WERI-Rb-1 (cell line): ENCODE measurements at places on chromosomes 3 and 15.

GRCh38 chr15:90358124-90359033 lies 6.3 kb downstream of the ZNF774 start:
- DNase-seq: no peak

- DNase-seq: no peak
Measured at GRCh38 chr3:150081084-150081483, 110.4 kb upstream of the PFN2 start.

DNA sequence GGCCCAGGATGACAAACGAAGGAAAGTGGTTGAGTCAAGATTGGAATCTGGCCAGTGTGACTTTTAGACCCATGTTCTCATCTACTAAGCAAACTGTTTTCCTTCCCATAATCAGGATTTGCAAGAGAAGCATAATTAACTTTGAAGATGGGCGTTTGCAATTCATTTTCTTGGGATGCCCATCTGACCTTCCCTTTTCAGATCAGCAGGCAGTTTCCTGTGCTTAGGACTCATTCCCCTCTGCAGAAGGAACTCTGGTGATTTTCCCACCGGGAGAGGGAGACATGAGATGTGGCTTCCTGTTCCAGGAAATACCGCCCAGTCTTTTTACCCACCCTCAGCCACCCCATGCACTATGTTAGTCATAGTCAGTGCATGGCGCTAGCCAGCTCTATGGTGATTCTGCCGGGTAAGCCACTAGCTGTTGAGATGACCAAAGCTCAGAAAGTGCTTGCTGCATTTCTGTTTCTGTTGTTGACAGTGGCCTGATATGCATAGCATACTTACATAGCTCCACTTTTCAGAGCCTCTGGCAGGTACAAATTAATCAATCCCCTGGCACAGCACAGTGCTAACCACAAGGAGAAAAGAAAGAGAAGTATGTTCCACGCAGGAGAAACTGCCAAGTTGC lies 129.4 kb downstream of the VGLL4 start:
- no peak for DNase-seq

GRCh38 chr15:87961851-87962420 lies 294.6 kb downstream of the NTRK3 start:
- DNase-seq: no peak

GRCh38 chr3:87333393-87333892 lies 57.1 kb upstream of the POU1F1 start:
- DNase-seq: no peak

DNA sequence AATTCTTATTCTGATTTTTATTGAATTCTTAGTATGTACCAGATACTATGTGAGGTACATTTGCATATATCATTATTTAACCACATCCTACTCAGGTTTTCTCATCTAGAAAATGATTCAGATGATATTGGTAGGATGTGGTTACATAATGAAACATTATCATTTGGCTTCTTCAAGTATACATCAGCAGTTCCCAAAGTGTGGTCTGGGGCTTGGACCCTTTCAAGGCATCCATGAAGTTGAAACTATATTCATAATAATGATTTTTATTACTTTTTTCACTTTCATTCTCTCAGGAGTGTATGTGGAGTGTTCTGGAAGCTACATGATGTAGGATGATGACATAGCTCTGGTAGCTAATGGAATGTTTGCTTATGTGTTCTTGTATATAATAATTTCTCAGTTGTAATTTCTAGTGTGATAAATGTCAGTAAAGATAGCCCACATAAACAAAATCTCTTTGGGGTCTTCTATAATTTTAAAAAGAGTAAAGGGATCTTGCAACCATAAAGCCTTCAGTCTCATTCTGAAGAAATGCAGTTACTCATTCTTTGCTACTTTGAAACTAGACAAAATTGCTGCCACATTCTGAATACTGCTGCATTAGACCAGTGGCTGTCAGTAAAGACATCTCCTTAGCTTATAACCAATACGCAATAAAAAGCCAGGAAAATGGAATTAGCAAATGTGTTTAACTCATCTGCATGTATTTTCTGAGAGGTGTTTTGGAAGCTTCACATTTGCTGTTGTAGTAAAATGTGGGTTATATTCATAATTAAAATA lies 95.8 kb downstream of the PPARG start:
- DNase-seq: no peak

DNA sequence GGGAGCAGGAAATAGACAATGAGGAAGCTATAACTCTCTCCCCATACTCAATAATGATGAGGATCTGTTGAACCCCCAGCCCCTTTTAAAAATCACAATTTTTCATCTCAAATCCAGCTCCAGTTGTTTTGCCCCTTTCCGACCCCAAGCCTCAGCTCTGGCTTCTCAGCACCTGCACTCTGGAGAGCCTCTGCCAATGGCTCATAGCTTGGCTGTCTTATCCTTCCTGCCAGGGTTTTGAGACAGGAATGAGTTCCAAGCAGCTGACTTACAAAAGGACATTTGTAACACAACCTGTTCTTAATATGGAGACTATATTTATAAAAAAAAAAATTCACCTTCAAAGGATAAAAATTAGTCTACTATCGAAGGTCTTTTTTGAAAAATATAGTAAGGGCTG lies 105.9 kb upstream of the NEDD4 start:
- DNase-seq: no peak

- DNase-seq: no peak
Measured at GRCh38 chr3:172087198-172087597, 47.8 kb downstream of the FNDC3B start.

- no peak for DNase-seq
Measured at GRCh38 chr3:62161371-62161770, 212.0 kb downstream of the FEZF2 start.

DNA sequence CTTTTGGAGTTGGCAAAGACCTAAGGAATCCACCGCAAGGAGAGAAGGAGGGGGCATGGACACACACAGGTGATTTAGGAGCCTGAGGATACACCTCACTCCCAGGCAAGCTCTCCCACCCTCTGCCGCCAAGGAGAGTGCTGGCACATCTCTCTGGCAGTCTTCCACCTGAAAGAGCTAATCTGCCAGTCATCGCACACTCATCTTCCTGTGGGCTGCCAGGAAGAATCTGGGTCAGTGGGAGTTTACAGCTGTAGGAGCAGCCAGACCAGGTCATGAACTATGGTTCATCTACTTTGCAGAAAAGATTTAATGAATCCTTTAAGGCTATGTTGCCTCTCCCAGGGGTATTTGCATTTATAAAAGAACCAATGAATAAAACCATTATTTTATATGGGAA lies 170.6 kb upstream of the TSC22D2 start:
- DNase-seq: no peak

- no peak for DNase-seq
Measured at GRCh38 chr15:96896766-96897165, 566.3 kb downstream of the NR2F2 start.

DNA sequence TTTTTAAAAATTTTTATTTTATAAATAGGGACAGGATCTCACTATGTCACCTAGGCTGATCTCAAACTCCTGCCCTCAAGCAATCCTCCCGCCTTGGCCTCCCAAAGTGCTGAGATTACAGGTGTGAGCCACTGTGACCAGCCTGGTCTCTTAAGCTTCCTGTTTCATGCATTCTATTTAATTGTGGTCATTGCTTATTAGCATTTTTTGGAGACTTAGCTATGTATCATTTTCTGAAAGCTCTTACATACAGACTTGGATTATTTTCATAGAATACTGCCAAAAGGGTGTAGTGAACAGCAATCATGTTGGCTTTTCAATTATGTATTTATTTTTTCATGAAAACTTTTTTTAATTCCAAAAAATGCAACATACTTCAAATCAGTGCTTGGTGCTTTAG lies 51.5 kb upstream of the DCUN1D1 start:
- DNase-seq: no peak

DNA sequence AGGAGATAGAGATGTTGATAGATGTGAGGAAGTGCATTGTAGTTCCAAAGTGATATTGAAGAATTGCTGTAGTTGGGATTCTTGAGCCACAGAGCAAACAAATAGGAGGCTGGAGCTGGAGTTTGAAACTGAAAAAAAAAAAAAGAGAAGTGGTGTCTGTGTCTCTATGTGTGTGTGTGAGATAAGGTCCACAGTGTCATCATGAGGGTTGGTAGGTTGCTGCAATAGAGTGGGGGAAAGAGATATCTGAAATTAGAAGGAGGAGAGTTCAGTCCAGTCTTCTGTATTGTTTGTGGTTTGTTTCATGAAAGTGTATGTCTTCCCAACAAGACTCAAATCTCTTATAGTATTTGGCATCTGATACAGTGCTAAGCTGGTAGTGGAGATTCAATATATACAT lies 37.3 kb upstream of the CACNA1D start:
- DNase-seq: no peak

GRCh38 chr3:115961380-115961779 lies 338.1 kb downstream of the GAP43 start:
- no peak for DNase-seq
